ENCODE measurements at places on chromosomes 7 and 10.

DNA sequence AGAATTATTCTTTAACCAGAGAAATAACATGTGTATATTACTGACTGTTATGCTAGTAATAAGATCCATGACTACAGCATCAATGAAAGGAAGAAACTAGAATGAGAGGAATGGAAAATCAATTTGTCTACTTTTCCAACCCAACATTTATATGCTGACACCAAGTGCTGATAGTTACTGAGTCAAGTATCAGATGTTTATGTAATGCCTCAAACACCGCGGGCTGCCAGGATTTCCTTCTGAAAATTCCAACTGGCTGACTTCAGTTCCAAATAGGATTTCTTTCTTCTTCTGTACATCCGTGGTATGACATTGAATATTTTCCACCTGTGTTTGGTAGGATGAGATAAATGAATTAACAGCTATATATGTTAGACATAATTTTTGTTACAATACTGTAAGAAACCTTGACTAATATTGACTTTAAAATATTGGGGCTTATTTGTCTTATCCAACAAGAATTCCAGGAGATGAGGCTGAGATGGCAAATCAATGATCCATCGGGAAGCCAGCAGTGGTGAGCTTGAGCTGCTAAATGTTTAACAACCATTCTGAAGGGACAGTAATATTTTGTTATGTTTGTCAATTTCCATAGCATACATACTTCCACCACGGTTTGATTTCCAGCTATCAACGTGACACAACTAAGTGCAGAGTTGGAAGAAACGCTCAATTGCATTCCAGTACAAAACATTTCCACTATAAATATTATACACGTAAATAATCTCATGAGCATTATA lies 435.2 kb upstream of the AUTS2 start:
- DNase-seq = no peak

DNA sequence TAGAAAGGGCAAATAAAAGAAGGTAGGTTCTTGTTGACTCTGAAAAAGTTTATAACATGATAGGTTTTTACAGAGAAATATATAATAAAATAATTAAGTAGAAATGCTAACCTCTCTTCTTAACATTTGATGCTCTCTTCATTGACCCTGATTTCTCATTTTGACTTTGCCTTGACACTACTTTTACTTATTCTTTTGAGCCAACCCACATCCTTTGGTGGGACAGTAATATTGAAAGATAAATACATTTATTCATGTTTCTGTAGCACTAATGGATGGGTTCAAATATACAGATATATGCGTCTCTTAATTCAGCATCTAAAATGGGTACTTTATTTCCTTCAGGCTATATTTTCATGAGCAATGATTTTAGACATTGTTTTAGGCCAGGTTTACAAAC lies 34.4 kb downstream of the DDC start:
- DNase-seq = no peak

DNA sequence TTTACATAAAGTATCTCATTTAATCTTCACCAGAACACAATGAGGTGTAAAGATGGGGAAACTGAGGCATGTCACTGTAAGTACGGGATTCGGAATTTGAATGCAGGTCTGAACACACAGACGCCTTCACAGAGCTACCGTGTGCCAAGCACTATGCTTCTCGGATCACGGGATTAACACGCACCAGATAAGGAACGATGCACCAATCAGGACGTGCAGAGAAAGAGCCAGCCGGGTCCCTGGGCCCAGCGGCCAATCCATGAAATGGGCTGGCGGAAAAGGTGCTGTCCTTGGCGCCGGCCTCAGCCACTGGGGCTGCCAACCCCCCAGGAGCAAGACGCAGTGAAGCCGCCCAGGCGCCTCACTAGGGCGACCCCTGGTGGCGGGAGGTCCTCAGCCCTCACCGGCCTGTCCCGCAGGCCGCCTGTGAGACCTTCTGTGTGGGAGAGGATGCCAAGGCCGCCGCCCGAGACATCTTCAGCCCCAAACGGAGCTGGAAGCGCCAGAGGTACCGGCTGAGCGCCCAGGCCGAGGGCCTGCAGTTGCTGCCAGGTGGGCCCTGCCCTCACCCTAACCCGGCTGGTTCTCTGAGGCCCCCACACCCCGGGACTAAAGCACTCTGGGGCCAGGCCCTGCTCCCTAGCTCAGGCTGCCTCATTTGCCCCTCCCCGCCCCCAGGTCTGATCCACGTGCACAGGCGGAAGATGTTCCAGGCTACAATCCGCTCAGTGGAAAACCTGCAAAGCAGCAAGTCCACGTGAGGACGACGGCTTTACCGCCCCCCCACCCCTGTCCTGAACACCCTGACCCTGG lies 15.6 kb downstream of the ATG9B start:
- DNase-seq = peak; percentile 79

DNA sequence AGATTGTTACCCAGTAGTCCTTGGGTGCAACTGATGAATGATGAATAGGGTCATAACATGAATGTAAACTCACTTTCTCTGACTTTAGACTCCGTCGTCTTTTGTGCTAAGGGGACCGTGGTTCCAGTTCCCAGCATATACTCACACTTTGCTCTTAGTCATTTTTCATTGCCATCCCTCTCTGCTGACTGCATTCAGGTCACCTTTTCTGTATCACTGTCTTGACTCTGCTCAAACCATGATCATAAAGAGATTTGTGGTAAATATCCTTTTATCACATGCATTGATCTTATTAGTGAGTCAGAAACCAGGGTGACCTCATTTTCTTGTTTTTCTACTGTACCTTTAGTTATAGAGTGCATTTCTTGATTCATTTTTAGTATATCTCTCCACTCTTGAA lies 141.1 kb upstream of the AGR3 start:
- no peak for DNase-seq

- DNase-seq = no peak
Measured at GRCh38 chr7:97015756-97016380, 8.8 kb downstream of the DLX5 start.

DNA sequence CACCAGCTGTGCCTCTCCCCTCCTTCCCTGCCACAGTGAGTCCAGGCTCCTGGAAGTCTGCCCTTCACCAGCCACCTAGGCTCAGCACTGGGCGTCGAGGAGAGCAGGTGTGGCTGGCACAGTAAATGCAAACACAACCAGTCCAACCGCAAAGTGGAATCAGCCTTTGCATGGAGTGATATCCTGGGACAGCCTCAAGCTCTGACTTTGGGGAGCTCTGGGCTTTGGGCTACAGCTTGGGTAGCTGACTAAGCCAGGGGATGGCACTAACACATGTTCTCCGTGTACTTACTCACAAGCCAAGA lies 312.4 kb downstream of the KCNMA1 start:
- no peak for DNase-seq

DNA sequence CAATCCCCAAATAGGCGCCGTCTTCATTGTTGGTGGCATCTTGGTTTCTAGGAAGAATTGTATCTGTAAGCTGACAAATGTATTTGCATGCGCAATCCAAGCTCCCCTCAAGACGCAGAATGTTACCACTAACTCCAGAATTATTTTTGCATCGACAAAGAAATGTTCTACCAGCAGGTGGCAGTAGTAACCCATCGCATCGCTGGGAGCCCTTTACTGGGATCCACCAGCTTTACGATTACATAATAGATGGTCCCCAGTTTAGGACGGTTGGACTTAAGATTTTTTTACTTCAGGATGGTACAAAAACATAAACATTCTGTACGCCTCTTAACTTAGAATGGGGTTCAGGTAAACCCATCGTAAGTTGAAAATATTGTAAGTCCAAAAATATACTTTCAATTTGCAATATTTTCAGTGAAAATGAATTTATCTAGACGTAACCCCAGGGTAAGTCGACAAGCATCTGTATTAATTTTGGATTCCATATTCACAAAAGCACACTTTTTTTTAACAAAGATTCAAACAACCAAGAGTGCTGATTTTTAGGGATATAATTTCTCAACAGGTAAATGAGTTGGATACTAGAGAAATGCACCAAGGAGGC lies 114.0 kb upstream of the COBL start:
- DNase-seq = no peak

GRCh38 chr7:123492485-123492884 lies 41.9 kb downstream of the IQUB start:
- no peak for DNase-seq

DNA sequence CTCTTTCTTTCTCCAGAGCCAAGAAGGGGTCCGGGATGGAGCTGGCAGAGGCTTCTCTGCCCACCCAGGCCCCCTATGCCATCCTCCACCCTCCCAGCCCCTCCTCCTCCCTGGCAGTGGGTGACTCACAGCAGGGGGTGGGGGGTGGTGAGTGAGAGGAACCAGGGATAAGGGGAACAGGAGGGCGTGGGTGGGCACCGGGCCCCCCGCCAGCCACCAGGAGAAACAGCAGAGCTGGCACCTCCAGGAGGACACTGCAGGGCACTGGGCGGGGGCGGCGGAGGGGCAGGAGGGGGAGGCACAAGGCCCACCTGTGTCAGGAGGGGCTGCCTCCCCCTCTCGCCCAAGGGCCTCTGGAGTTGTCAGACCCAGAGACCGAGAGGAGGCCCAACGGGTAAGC lies 56.0 kb downstream of the CAMK2B start:
- no peak for DNase-seq

- no peak for DNase-seq
Measured at GRCh38 chr10:95550073-95550672, 11.0 kb downstream of the SORBS1 start.

DNA sequence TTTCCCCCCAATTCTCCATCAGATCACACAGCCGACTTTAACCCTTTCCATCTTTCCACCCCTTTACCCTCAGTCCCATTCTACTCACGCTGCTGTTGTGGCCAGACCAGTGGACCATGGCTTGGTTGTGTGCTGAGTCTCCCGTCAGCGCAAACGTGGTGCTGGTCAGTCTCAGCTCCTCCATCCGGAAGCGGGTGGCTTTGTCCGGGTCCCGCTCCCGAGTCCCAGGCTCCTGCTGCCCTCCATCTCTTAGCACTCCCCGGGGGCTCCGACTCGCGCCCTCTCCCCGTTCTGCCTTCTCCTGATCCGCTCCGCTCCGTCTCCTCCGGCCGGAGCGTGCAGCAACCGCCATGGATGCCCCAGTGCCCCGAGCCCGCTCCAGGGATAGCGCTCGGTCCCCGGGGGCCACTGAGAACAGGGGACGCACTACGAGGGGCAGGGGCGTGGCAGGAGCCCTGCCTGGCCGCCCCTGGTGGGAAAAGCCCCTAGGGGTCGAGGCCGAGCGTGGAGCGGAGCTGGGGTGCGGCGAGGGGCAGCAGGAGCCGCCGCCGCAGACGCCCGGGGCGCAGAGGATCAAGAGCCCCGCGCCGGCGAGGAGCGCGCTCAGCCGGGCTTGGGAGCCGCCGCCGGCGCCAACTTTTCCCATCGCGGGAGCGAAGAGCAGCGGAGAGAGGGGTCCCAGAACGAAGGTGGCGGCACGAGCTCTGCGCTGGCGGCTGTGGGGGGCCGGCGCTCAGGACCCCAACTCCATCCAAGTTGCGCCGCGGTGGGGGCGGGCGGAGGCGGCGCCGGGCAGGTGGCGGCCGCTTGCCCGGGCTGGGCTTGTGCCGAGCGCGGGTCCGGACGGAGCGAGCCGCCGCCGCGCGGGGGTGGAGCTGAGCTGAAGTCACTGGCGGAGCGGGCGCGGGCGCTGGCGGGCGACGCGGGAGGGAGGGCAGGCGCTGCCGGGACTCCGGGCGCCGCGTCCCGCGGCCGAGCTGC lies at the start of gene SORCS1:
Gene SORCS1, minus strand, starts transcription at position 826 of the 981 bp plus-strand sequence.
- no peak for DNase-seq

- no peak for DNase-seq
Measured at GRCh38 chr7:42345478-42346299, 108.7 kb upstream of the GLI3 start.

GRCh38 chr7:121392277-121393004 lies 3.7 kb downstream of the FAM3C start:
- no peak for DNase-seq

DNA sequence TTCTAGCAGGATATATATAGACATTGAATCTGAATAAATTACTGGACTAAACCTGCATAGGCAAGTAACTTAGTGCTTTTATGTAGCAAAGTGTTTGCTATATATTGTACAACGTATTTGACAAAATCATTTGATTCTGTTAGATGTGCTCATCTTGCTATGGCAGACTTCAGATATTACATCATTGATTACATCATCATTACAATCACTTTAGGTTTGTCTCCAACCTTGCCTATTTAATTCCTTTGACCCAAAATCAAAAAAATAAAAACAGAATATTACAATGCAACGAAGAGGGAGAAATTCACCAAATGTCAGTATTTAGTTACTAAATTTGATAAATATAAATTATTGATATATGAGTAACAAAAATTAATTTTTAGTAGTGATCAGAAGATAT lies 155.7 kb upstream of the STEAP1 start:
- no peak for DNase-seq

- DNase-seq = no peak
Measured at GRCh38 chr7:151103973-151104372, 17.7 kb downstream of the AGAP3 start.

- no peak for DNase-seq
Measured at GRCh38 chr7:35259523-35259908, 5.6 kb upstream of the TBX20 start.

Data from stimulated activated CD4-positive, alpha-beta T cell treated with anti-CD3 and anti-CD28 coated beads, Interleukin-1b, Interleukin-23, amount 100 ng/mL, for 1 hour (primary cell).